ENCODE measurements at places on chromosomes 2 and 18. TPM values are rescaled to one million over a fixed set of nuclear protein-coding genes. Genes with fewer than 3 reads are reported as not detected.

GRCh38 chr2:191740016-191740419 is 62.1 kb downstream of the NABP1 start:
- no peak overlapping the region for H3K27ac ChIP-seq
- no peaks in the 10 kb centered on the region for H3K27me3 ChIP-seq
- no peak for DNase-seq
- H3K4me3 ChIP-seq = no peak overlapping the region

- no peaks in the 10 kb centered on the region for H3K36me3 ChIP-seq
- no peaks in the 10 kb centered on the region for H3K4me1 ChIP-seq
- H3K4me3 ChIP-seq = no peak overlapping the region
- H3K27ac ChIP-seq = no peak overlapping the region
- no peak for DNase-seq
These were observed 40.5 kb upstream of the GAREM1 start for GRCh38 chr18:32511147-32511546.

DNA sequence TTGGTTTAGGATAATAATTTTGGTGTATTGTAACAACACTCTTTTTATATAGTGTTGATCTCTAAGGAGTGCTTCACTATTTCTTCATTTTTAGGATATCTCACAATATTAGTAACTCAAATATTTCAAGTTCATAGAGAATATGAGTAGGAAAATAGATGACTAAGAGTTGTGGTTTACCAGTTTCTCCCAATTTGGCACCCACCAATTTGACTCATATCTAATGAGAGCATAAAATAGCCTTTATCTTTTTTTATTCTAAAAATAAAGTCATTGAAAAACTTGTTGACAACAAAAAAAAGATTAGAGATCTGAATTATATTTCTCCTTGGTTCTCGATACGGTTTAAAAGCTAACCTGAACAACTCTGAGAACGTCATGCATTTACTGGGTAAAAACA is 204.0 kb downstream of the PARD3B start:
- H3K36me3 ChIP-seq = no peaks in the 10 kb centered on the region
- H3K4me3 ChIP-seq = no peak overlapping the region
- peak; percentile 76 for DNase-seq
- no peak overlapping the region for H3K27ac ChIP-seq

DNA sequence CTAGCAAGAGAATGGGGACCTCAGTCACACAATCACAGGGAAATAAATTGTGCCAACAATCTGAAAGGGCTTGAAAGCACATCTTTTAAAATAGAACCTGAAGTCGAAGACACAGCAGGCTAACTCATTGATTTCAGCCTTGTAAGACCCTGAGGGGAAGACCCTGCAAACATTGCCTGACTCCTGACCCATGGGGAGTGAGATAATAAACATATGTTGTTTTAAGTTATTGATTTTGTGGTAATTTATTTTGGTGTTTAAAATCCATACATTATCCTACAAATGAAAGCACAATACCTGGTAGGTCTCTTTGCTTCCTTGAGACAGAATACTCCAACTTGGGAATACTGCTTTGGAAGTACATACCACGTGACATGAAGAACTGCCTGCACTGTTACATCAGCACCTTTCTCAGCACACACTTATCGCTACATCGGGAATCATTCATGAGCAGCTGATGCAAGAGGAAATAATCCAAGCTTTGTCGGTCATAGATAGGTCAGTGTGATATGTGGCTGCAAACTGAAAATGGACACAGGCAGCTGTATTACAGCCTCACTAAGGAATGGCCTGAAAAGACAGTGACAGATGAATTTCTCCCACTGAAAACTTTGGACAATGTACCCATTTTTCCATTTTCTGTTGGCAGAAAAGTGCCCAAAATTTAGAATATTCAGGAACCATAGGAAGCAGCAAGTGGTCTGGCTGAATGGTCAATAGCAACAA is 494.5 kb upstream of the MAP2 start:
- H3K27me3 ChIP-seq = no peaks in the 10 kb centered on the region
- H3K36me3 ChIP-seq = no peaks in the 10 kb centered on the region
- no peaks in the 10 kb centered on the region for H3K4me1 ChIP-seq
- no peak overlapping the region for H3K27ac ChIP-seq
- DNase-seq = no peak
- no peak overlapping the region for H3K4me3 ChIP-seq

GRCh38 chr2:199228887-199229819 is 228.6 kb downstream of the SATB2 start:
- H3K36me3 ChIP-seq = no peaks in the 10 kb centered on the region
- 0 out of 2 replicates have a peak overlapping the region, but pooled peaks have one; percentile 6 for H3K4me3 ChIP-seq
- peak; percentile 98 for DNase-seq

DNA sequence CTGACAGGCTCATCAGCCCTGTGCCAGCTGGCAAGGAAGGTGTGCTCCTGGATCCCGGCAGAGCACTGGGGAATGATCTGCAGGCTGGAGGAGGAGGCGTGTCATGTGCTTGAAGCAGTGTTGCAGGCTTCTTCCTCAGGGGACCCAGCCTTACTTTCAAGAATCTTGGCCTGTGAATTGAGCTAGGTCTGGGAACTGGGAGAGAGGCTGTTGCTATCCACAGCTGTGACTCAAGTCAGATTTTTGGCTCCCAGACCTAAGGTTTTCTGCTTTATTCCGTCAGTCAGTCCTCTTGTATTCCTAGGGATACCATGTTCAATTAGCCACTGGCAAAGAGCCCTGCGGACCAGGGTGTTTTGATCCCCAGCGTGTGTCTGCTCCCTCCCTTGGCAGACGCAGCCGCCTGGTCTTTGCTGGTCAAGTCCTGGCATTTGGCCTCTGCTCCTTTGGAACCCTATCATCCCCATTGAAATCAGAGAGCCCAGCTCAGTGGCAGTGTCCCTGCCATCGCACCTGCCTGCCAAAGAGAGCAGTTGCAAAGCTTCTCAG is 32.4 kb downstream of the ASB1 start:
- H3K4me1 ChIP-seq = no peaks in the 10 kb centered on the region
- no peaks in the 10 kb centered on the region for H3K36me3 ChIP-seq
- no peaks in the 10 kb centered on the region for H3K27me3 ChIP-seq
- no peak overlapping the region for H3K4me3 ChIP-seq
- no peak overlapping the region for H3K27ac ChIP-seq

The RGPD3 gene
- 0.04 TPM for total RNA-seq

GRCh38 chr2:128306081-128306930 is 12.4 kb downstream of the HS6ST1 start:
- H3K27ac ChIP-seq = peak overlapping the region; percentile 96
- H3K4me3 ChIP-seq = peak overlapping the region; percentile 30
- peak; percentile 86 for DNase-seq
